ENCODE measurements at places on chromosomes 4 and X. TPM values are rescaled to one million over a fixed set of nuclear protein-coding genes. Genes with fewer than 3 reads are reported as not detected.

GRCh38 chr4:115844180-115844579 lies 730.8 kb upstream of the NDST4 start:
- DNase-seq, result no peak

- no peak for DNase-seq
Measured at GRCh38 chrX:100409610-100410590, at the start of gene PCDH19. TSS of gene PCDH19 (minus strand) at chrX:100410273. CDS start at chrX:100408597, 1,676 bp downstream.

- no peak for DNase-seq
Measured at GRCh38 chrX:114905251-114905650, 112.2 kb downstream of the IL13RA2 start.

The F11 gene
- not detected for total RNA-seq

The PRDM5 gene
- total RNA-seq, result 0.22 TPM

The PRDM8 gene
- total RNA-seq, result 5.1 TPM

The PLXNB3 gene
- total RNA-seq, result not detected
